ENCODE measurements at places on chromosomes 4 and X.

GRCh38 chrX:123876844-123877243 lies 17.0 kb downstream of the XIAP start:
- no peak for DNase-seq

- DNase-seq: no peak
These were observed 72.3 kb upstream of the GRID2 start for GRCh38 chr4:92231511-92231910.

- no peak for DNase-seq
These were observed 292.7 kb downstream of the SPOCK3 start for GRCh38 chr4:166941629-166942028.

DNA sequence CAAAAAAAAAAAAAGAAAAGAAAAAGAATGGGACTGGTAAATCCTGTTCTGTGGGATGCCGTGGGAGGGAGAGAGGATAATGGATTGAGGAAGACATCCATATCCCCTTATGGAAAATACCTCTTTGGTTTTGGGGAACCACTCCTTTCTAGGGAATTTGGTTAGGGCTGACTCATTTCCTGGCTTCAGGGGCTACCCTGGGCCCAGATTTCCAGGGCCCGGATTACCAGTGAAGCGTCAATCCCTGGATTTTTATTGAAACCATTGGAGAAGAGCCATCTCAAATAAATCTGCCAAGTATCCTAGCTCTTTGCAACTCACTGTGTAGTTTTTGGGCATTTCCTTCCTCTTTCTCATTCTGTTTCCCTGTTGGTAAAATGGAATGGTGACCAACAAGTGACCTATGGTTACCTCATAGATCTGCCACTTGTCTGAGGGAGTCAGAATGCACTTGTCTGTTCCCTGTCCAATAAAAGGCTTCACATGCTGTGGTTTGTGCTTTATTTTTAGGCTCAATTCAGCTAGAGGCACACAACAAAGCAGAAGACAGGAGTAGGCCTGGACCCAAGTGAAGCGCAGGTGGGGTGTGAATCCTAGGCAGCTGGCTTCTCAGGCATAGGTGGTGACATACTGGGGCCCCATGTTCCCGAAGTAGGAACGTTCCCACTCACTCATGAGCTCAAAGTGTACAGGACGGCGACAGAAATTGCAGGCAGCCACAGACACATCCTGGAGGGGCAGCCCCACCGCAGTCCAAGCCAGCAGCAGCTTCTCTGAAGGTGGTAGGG lies 8.6 kb downstream of the APEX2 start:
- no peak for DNase-seq

DNA sequence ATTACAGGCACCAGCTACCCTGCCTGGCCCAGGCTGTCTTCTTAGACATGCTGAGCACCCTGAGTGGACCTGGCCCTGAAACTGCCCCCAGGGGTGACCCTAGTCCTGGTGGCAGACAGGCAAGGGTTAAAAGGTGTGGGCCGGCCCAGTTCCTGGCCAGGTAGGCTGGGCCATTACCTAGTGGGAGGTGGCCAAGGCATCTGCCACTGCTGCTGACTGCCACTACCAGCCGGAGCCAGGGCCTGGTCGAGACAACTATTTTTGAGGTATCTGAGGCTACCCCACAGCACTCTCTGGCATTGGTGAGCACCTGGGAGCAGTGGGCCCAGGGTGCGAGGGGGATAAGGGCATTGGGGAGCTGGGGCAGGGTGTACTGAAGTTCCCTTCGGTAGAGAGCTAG lies at the start of gene CCDC120:
TSS of gene CCDC120 (plus strand) at position 206 of the 400 bp plus-strand sequence. CDS start 3,043 bp downstream, outside the sequence.
- DNase-seq: no peak

- DNase-seq: no peak
These were observed 254.9 kb upstream of the GATB start for GRCh38 chr4:152015597-152016302.

GRCh38 chr4:178280362-178280761 lies 838.1 kb upstream of the AGA start:
- DNase-seq: no peak

- DNase-seq: no peak
These were observed at the start of gene RHOH for GRCh38 chr4:40196724-40197281. TSS of gene RHOH (plus strand) at chr4:40197031. CDS start at chr4:40243387, 46,356 bp downstream.

DNA sequence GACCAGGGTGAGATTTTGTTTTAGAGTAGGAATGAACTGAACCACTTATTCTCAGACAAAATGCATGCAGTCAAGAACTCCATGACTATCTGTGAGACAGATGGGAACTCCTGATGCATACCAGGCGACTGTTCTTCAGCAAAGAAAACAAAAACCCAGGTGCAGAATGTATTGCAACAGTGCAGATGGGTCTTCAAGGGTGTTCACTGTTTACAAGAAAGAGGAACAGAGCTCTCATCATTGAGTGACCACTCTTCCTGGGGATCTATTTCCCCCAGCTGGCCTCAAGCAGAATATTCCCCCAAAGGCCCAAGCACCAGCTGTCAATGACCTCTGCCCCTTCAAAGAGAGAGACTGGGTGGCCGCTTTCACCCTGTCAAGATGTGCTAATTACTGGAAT lies 39.7 kb upstream of the BMP3 start:
- no peak for DNase-seq

DNA sequence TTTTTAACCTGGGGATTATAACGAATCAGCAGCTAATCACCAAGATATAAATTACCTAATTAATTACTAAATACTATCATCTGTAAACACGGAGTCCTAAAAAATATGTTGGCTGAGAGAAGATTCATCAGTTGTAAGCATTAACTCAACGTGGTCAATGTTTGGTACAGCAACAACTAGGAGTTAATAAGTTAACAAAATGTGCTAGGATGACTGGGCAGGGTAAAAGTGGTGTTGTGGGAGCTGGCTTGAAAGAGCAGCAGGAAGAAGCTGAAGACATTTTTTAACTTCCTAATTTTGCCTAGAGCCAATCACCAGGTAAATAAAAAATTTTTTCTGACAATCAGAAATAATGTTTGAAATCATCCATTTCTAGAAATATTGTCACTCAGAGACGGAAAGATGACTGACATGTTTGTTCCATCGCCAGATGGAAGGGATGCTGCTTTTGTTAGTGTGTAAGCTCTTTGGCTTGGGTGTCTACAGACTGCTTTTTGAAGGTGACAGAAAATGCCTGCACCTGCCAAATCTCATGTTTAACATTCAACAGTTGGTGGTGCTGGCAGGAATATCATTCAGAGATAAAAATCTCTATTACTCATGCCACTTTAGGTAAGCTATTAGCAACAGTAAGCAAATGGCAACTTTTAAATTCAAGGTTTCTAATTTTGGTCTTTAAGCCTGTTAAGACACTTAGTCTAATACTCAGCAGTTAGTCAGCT lies 1126.9 kb downstream of the STPG2 start:
- no peak for DNase-seq

GRCh38 chrX:47178337-47178736 lies 15.3 kb upstream of the UBA1 start:
- no peak for DNase-seq

DNA sequence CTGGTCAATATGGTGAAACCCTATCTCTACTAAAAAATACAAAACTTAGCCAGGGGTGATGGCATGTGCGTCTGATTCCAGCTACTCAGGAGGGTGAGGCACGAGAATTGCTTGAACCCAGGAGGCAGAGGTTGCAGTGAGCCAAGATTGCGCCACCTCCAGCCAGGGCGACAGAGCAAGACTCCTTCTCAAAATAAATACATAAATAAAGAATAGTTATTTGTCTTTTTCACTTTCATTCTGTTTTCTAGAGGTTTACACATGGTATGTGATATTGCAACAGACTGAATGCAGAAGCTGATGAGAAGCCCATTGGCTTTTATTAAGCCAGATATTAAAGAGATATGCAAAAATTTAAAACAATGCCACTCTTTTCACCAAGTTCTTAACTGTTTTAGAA lies 8.2 kb downstream of the KLHL15 start:
- no peak for DNase-seq

- no peak for DNase-seq
These were observed 1112.5 kb downstream of the TECRL start for GRCh38 chr4:63296773-63297172.

GRCh38 chr4:1169171-1169671 lies 3.2 kb downstream of the SPON2 start:
- DNase-seq: no peak

GRCh38 chr4:25343671-25344070 lies 31.1 kb downstream of the ZCCHC4 start:
- DNase-seq: no peak

GRCh38 chr4:164937576-164938270 lies 39.7 kb downstream of the TRIM61 start:
- peak; percentile 76 for DNase-seq

DNA sequence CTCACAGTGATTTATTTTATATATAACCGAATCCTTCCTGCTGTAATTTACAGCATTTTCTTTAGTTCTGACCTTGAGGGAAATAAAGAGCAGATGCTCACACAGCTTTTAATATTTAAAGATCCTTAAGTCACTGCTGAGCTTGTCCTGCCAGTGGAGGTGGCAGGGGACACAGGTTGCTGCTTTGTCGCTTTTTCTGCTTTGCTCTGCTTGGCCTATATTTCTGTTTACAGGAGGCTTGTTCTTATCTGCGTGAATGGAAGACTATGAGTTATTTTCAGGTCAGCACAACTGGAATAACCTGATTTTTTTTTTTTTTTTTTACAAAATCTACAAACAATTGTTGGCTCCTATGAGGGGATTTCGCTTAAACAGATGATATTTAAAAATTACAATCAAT lies 2.3 kb downstream of the TXK start:
- no peak for DNase-seq

DNA sequence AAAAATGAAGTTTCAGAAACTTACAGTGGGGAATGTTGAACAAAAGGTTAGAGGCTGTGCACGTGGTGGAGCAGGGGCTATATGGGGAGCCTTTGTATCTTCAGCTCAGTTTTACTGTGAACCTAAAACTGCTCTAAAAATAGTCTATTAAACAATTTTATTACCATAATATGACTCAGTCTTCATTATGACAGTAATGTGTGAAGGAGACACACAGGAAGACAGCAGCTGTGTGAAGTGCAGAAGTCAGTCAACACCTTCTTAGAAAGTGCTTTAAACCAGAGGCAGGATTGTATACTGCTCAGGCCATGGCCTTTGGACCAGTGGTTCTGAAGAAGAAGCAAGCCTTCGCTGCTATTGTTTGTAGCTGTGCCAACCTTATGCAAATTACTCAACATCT lies 89.7 kb downstream of the ARHGAP10 start:
- DNase-seq: no peak

DNA sequence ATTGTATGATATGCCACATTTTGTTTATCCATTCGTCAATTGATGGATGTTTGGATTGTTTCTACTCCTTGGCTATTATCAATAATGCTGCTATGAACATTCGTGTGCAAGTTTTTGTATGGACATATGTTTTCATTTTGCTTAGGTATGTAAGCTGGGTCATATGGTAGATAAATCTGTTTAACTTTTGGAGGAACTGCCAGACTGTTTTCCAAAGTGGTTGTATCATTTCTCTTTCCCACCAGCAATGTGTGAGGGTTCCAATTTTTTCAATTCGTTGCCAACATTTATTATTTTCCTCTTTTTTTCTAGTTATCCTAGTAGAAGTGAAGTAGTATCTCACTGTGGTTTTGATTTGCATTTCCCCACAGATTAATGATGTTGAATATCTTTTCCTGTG lies 71.8 kb downstream of the DIAPH2 start:
- no peak for DNase-seq

DNA sequence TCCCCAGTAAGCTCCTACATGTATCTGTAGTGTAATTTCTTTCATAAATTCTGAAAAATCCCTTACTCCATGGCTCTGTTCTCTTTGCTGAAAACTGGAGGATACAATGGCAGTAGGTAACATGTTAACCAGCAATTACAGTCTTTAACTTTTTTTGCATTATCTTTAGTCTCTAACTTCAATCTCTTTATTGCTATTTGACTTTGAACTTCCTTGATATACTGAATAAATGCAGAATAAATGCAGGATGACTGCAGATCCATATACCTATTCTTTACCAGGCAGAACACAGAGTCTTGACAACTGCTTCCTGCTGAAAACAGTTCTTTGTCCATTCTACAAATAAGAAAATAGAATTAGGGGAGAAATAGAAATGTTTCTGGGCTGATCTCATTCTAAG lies 101.3 kb downstream of the SLC7A11 start:
- no peak for DNase-seq

- no peak for DNase-seq
These were observed 30.3 kb upstream of the UTP14A start for GRCh38 chrX:129875669-129876068.

DNA sequence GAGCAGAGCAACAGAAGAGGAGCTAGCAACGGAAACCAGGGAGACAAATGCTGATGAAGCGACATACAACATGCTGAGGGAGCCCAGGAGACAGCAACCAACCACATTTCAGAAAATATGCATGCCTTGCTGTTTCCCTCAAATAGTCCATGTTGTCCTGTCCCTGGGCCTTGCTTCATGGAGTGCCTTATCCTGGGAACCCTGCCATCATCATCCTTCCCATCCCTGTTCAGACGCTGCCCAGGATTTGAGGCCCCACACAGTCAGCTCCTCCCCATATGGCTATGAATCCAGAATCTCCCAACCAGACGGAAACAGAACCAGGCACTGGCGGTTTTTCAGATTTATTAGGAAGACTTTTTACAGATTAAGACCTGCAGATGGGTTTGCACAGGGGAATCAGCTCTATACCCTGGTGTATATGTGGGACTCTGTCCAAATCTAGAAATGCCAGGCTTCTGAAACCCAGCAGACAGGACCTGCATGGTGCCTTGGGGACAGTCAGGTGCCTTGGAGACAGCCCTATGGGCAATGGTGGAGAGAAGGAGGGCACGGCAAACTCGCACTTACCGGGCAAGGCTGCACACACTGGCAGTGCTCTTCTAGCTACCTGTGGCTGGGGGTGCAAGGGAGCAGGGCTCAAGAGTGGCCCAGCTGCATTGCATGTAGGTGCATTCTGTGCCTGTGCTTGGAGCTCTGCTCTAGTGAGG lies 199.7 kb upstream of the MAMLD1 start:
- DNase-seq: no peak

Data from forelimb muscle (tissue), 1 donor.